Cortex of kidney (tissue), 1 donor: ENCODE measurements at places on chromosomes 1 and 21.

DNA sequence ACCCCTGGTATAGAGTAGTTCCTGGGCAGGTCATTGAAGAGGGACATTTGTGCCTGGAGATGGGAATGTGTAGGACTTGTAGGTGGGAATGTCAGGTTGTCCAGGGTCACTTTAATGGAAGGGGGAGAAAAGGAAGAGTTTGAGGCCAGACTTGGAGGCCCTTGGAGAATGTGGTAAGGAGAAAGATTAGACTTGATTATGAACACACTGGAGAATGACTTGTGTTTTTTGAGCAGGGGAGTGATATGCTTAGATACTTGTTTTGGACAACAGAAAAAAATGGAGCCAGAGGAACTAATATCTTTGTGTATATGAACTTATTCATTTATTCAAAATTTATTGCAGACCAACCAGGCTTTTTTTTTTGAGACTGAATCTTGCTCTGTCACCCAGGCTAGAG lies 17.9 kb downstream of the ELAPOR1 start:
- no peak for DNase-seq

- DNase-seq: no peak
Observed at GRCh38 chr1:230831771-230832170, 36.5 kb downstream of the C1orf198 start.

DNA sequence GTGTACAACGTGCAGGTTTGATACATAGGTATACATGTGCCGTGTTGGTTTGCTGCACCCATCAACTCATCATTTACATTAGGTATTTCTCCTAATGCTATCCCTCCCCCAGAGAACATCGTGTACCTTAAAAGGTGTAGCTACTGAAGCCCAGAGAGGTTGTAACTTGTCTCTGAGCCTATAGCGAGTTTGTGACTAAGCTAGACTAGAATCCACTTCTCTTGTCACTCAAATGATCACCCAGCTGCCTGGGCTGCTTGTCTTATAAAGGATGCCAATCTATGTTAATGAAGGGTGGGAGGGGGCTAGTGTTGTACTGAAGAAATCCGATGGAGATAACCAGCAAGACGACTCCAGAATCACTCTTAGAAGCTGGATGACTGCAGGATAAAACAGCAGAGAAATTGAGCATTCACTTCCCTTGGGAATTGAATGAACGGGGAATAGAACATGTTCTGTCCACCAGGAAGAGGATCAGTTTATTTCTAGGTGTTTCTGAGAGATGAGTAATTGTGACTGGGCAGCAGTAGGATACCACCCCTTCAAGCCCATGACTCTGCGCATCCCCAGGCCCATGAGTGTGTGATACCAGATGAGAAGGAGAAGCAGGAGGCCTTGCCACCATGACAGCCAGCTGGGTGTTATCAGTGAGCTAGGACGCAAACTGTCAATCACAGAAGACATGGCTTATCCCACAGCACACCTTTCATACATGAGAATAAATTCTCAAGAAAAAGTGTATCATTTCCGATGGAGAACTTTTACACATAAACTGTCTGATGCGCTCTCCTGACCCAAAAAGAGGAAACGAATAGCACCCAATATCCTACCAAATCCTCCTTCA lies 390.4 kb downstream of the NTNG1 start:
- no peak for DNase-seq

- DNase-seq: no peak
Observed at GRCh38 chr1:33392639-33393038, 38.3 kb downstream of the PHC2 start.

- DNase-seq: no peak
Observed at GRCh38 chr21:40512590-40512989, 334.4 kb downstream of the DSCAM start.

DNA sequence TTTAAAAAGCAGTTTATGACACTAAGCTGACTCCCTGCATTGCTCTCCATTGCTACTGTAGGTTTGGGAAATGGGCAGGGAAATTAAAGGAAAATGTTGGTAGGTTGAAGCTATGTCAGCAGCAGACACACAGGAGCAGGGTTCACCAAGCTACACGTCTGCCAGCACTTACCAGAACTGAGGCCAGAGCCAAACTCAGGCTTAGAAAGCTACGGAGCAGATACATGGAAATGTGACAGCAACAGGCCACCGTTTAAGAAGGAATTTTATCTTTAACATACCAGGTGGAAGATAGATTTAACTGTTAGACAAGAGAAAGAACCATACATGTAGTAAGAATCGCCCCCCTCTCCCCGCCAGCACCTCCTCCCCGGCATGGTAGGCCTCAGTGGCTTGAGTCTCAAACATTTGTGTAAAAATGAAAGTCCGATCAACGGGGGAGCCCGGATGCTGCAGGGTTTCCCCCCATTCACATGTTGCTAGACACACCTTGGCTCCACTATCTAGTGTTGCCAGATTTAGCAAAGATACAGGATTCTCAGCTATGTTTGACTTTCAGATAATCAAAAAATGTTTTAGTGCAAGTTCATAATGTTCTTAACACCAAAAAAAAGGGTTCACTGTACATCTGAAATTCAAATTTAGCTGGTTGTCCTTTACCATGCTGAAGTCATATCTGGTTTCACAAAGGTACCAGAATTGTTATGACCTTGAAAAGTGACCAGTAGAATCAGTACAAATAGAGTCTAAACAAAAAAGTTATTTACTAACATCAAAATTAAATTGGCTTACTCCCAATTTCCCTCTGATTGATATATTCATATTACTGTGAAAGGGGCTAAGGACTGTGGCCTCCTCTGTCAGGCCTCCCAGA lies 6.7 kb downstream of the OR2T11 start:
- DNase-seq: no peak

DNA sequence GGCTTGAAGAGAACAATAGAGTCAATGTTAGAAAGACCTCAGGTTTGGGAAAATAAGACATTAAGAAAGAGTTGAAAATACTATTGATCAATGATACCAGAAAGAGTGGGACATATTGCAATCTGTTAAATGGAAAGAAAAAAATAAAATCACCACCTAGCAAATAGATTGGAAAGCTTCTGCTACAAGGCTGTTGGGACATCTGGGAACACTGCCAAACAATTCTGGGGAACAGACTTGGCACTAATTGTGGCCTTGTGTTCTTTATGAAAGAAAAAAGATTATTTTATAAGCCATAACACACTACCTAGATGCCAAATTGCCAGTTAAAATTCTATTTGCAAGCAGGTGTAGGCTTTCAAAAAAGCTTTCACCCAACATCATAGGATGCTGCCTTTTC lies 137.8 kb downstream of the TSEN15 start:
- DNase-seq: no peak

DNA sequence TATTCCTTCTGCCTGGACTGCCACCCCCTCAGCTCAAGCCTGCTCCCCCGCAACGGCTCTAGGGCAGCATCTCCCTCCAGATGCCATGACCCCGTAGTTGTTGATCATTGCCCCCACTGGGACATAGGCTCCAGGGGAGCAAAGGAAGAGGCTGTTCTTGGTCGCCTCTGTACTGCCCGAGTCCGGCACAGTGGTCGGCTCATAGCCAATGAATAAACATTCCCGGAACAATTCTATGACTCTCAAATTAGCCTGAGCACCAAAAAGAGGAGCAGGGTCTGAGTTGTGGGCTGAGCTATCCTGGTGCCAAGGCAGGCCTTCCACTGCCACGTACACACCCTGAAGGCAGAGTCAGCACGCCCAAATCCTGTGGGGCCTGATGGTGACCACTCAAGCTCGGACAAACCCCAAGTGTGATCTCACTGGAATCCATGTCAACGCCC lies 33.1 kb downstream of the CAPZB start:
- DNase-seq: no peak

DNA sequence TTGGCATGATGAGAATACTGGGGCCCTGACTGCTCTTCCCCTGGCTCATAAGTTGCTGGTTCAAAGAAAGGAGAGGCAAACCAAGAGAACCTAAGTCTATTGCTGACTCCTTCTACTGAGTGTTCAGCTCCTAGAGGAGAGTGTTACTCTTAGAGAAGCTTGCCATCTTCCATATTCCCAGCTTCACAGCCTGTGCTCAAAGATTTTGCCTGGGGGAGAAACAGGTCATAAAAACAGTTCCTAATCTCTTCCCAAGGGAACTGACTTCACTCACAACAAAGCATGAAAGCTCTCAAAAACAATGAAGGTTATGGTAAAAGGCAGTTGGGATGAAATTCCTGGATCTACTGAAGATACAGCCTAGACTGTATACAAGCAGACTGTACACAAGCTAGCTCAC lies 37.1 kb downstream of the LRRC40 start:
- DNase-seq: no peak

DNA sequence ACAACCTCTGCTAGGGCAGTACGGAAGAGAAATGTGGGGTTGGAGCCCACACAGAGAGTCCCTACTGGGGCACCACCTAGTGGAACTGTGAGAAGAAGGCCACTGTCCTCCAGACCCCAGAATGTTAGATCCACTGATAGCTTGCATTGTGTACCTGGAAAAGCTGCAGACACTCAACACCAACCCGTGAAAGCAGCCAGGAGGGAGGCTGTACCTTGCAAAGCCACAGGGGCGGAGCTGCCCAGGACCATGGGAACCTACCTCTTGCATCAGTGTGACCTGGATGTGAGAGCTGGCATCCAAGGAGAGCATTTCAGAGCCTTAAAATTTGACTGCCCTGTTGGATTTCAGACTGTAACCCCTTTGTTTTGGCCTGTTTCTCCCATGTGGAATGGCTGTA lies 85.5 kb downstream of the USP25 start:
- DNase-seq: no peak

DNA sequence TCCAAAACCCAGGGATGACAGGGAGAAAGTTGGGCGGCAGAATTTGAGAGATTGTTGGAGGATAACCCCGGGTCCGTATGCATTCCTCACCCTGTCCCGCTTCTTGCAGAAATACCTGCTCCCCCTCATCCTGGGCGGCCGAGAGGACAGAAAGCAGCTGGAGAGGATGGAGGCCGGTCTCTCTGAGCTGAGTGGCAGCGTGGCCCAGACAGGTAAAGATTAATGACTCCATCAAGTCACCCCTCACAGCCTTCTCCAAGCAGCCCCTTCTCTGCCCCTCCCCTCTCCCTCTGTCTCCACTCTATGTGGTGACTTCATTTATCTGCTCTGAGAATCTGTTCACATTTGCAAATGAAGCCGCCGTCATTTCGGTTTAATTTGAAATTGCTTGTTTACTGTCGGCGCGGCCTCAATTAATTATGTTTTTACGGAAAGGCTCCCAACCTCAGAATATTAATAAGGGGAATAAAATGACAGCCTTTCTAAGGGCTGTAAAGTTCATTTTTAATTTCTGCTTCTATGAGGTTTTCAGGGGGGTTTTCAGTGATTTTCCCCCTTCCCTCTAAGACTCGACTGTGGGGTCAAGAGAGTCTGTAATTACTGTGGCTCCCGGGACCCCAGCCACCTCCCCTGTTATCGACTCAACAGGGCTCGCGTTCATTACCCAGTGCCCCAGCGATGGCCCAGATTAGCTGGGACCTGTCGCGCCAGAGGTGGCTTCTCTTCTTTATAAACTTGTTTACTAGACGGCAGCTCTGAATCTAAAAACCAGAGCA lies 148.3 kb downstream of the PEX14 start:
- no peak for DNase-seq

GRCh38 chr1:20555025-20555757 lies 2.8 kb downstream of the FAM43B start:
- DNase-seq: no peak

- no peak for DNase-seq
Observed at GRCh38 chr1:69088571-69088970, 479.2 kb upstream of the LRRC7 start.

GRCh38 chr1:61887931-61888564 lies 145.8 kb downstream of the PATJ start:
- DNase-seq: no peak

GRCh38 chr1:201890806-201891450 lies 2.2 kb downstream of the SHISA4 start:
- DNase-seq: no peak

- DNase-seq: no peak
Observed at GRCh38 chr1:203776636-203777035, 11.7 kb downstream of the LAX1 start.

- no peak for DNase-seq
Observed at GRCh38 chr1:228986093-228986904, 251.0 kb downstream of the RHOU start.

GRCh38 chr1:183080406-183080805 lies 57.2 kb downstream of the LAMC1 start:
- DNase-seq: no peak
